RPMI8226 (cell line): ENCODE measurements at places on chromosomes 2 and 18.

GRCh38 chr2:52144590-52144989 is 1112.7 kb upstream of the NRXN1 start:
- no peak for DNase-seq

DNA sequence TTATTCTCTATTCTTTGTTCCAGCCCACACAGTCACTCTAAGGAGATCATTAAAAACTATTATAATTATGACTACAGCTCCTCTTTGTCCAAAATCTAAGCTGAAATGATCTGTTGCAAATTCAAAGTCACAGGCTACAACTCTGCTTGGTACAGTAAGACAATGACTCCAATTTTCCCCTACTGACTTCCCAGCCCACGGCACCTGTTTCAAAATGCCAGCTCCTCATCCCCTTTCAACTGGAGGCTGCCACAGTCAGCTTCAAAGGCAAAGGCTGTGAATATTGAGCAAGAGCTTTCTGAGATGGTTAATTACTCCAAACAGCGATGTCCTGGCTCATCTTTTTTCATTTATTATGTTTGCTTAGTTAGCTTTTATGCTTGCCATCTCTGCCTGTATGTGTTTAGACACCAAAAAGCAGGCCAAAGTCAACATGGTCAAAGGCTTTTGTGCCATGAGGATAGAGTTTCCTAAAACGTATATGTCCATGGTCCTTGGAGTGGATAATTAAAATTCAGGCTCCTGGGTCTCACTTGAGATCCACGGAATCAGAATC is 141.1 kb downstream of the DOCK10 start:
- DNase-seq, result no peak

- no peak for DNase-seq
Measured at GRCh38 chr2:129861666-129862288, 117.7 kb upstream of the RAB6C start.

GRCh38 chr18:7133181-7133580 is 15.6 kb upstream of the LAMA1 start:
- no peak for DNase-seq

DNA sequence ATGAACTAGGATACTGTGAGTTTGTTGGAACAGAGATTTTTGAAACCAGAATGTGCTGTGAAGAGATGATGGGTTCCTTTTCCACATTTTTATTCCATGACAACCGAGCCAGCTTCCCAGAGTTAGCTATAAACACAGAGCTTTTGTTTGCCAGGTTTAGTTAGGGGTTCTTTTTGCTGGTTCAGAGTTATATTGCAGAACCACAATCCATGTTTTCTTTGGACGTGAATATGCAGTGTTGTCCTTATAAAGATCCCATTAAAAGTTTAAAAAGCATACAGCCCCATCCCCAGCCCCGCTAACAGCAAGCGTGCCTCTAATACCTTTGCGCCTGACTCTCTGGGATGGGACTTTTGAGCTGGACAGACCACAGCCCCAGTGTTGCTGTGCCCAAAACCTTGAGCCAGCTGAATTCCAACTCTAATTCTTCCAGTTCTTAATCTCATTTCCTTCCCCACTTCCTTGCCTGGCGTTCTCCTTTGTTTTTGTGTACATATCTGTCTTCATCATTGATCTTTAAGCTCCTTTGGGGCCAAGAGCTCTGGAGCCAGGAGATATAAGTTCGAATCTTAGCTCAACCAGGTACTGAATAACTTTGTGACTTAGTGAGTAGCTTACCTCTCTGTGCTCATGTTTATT is 72.3 kb downstream of the SPATS2L start:
- DNase-seq, result no peak
